ENCODE measurements at places on chromosomes 12 and 14.

DNA sequence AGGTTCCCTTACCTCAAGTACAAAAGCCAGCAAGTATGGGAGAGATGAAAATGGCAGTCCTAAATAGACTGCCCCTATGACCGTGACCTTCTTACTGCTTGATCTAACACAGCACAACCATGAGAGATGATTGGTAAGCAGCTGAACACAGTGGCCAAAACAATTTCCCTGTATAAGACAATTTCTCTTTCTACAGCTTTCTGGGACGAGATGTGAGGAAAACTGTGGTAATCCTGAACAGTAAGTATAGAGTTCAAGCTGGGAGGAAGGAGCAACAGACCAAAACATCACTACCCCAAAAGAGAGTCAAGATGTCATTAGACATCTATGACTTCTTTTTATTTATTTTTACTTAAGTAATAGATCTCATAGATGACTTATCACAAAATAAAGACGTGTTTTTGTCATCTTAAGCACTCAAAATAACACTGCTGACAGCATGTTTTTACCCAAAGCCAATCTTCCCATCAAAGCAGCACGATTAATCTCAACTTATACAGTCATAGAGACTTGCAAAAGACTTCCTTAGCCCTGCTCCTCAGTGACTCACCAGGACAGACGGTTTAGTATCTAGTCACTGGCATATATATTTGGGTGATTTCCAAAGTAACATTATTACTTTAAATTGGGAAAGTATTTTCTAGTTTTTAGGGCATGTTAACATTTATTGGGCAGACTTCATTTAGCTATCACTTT, 3.7 kb downstream of the TMEM52B start:
- no peak for DNase-seq

GRCh38 chr12:63909746-63910145, 65.2 kb downstream of the SRGAP1 start:
- no peak for DNase-seq

DNA sequence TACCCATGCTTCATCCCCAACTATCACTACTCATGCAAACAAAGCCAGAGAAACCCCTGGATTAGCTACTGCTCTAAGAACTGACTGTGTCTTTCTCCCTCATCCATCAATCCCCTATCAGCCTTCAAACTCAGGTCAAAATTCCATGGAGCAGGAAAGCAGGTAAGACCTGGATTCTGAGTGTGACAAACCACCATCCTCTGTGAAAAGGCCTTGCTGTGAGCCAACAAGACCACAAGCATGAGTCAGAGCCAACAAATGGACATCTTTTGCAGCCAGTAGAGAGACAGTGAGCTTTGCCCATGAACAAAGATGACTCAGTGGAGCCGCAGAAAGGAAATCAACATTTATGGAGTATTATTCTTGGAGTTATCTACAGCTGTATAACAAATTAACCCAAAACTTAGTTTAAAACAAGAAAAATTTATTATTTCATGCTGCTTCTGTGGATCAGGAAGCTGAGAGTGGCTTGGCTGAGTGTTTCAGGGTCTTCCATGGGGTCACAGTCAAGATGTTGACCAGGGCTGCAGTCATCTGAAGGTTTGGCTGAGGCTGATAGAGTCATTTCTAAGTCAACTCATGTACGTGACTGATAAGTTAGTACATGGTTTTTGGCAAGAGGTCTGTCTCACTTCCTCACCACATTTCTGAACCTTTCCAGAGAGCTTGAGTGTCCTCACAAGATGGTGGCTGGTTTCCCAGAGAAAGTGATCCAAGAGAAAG, 61.1 kb downstream of the PITPNM2 start:
- DNase-seq: no peak

DNA sequence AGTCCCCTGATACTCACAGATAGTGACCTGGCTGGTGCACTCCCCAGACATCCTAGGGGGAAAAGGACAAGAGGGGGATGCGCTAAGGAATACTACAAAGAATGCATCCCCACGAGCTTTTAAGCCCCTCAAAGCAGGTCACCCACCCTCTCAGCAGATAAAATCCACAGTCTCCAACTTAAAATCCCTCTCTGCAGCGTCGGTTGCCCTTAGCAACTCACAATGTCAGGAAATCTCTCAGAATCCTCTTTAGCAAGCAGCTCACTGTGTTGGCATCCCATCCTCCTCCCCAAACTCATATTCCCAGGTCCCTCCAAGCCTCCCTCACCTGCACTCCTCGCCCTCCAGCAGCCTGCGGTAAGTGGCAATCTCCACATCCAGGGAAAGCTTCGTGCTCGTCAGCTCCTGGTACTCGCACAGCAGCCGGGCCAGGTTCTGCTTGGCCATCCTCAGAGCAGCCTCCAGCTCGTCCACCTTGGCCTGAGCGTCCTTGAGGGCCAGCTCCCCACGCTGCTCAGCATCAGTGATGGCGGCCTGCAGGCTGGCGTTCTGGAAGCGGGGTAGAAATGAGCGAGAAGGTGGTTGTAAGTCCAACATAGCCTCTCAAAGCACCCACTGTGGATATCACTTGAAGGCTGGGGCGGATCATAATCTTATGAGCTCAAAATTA, 5.5 kb upstream of the KRT79 start:
- no peak for DNase-seq

DNA sequence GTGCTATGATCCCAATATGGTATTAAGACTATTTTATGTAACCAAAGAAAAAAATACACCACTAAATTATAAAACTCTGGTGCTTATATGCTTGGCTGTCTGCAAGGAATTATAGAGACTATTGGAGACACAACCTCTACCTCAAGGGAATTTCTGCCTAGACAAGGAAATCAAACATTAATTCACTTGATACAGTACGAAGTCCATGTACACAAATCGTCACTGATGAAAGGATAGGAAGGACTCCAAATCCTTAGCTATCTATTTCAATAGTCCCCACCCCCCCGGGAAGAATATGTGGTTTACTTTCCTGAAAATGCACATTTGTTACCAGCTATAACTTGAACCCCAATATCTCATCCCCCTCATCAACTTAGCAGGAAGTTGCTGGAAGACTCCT, 21.9 kb downstream of the RTN1 start:
- no peak for DNase-seq

DNA sequence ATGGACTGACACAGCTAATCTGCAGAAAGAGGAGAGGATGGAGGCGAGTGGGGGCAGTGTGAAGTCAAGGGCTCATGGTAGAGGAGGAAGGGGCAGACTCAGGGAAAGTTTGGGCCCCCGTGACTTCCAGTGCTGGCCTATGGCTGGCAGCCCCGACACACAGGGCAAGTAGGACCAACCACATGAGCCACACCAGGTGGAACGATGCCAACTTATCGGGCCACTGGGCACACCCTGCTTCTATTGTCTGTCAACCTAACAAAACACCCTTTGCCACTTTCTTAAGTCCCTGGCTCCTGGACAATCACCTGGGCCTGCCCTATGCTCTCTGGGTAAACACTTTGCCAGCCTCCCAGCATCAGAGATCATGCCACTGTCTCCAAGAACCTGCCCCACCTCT, 65.2 kb upstream of the PSMC1 start:
- DNase-seq: no peak

DNA sequence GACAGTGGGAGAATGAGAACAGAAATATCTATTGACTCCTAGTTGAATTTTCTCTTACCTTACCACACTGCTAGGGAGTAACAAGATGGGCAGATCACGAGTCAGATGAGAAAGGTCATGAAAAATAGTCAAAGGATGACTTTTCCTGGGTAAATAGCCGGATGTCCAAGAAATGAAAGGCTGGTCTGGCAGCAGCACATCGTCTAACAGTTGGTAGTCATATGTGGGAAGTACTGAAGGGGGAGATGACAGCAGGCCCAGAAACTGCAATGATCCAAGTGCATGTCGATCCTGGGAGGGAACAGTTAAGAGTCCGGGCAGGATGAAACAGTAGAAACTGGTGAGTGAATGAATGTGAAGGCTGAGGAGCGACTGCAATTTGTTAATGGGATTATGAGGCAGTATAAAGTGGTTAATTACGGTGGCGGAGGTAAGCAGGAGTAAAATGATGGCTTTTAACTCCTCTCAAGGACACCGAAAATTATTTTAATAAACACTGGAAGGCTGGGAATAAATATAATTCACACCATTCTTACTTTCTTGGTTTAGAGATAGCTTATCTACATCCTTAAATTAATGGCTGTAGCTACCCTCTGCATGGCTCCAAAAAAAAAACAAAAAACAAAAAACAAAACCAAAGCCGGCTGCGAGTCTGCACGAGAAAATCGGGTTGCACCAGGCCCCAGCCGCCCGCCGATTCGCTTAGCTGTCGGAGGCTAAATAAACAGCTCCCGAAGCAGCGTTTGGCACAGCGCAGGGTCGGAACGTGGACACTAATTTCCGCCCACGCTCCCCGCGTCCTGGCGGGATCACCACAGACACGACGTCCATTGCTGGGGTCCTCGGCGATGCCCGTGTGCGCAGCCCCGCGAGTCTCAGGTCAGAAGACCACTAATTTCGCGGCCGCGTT, 1.0 kb upstream of the ERC1 start:
- DNase-seq: no peak

- no peak for DNase-seq
Measured at GRCh38 chr14:103867020-103867419, 19.6 kb upstream of the PPP1R13B start.

- no peak for DNase-seq
Measured at GRCh38 chr14:88614218-88614907, 51.5 kb downstream of the ZC3H14 start.

- no peak for DNase-seq
Measured at GRCh38 chr14:101360054-101360911, 201.0 kb upstream of the DIO3 start.

DNA sequence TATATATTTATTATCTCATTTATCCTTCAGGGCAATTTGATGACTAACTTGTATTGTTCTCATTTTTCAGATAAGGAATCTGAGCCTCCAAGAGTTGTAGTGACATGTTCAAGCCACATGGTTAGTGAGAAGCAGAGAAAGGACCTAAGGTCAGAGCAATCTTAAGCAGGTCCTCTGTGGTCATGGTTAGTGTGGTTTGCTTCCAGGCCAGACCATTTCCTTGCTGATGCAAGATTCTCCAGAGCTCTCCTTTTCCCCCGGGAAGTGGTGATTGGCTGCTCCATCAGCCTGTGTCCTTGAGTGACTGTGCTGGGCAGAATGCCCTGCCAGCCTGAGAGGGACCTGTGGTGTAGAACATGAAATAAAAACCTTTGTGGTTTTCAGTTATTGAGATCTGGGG, 141.3 kb downstream of the KTN1 start:
- no peak for DNase-seq

DNA sequence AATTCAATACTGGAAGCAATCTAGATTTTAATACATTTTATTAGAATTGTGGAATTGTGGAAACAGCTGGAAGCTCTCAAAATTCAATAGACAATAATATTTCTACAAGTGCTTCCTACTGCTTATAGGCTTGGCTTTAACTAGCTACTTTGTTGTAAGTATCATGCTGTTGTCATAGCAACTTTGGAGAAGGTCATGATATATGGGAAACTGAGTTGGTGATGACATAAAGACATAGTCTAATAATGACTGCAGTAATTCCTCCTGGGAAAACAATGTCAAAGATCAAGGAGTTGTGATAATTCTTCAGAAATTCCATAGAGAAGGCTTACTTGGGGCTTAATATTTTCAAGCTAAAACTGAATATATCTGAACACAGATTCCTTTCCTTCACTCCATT, 266.6 kb downstream of the KIF21A start:
- no peak for DNase-seq

DNA sequence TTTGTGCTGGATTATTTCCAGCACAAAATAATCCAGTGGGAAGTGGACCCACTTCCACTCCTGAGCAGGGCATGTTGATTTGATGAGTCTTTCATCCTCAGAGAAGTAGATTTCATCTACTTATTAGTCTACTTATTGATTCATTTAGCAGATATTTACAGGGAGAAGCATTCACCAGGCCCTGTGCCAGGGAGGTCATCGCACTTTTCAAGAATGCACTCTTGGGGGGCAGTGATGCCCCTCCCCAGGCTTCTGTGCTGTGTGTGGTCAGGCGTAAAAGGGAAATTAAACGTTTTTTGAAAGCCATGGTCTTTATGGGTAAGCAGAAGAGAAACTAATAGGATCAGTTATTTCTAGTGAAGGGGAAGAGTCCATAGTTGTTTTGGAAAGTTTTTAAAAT, 610.7 kb upstream of the TMEM132C start:
- no peak for DNase-seq

GRCh38 chr14:61160798-61161197, 120.3 kb downstream of the TMEM30B start:
- no peak for DNase-seq

- no peak for DNase-seq
Measured at GRCh38 chr12:95437565-95437964, 36.4 kb upstream of the METAP2 start.

DNA sequence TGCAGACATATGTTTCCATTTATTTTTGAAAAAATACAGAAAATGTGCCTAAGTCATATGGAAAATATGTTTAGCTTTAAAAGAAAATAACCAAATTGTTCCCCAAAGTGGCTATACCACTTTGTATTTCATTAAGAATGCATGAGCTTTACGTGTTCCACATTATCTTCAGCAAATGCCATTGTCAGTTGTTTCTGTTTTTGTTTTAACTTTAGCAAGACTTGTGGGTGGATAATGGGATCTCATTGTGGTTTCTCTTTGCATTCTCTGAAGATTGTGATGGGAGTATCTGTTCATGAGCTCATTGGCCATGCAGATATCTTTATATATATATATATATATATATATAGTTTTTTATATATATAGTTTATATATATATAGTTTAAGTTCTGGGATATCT, 181.5 kb downstream of the CCER1 start:
- DNase-seq: no peak
